ENCODE measurements at places on chromosomes 2 and 18.

DNA sequence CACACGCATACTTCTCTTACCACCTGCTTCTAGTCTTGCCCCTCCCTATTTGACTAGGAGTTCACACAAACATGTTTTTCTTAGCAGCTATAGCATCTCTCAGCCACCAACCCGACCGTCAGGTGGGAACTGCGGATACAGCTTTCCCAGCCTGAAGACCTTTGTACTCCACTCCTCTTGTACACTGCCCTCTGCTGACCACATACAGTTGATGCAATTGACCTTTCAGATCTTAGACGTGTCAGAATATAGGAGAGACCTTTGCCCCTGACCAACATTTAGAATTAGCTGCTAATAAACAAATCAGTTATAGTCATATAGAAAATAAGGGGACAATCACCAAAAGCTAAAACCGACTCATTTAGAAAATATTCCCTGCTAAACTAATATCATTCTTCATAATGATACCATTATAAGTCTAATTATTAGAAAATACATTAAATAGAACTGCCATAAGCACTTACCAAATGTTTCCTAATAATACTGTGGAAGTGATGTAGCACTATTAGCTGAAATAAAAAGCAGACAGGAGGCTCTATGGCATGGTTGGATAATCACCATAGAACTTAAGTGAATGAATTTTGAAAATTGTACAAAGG, 208.4 kb downstream of the RAD51AP2 start:
- DNase-seq, result peak; percentile 49

DNA sequence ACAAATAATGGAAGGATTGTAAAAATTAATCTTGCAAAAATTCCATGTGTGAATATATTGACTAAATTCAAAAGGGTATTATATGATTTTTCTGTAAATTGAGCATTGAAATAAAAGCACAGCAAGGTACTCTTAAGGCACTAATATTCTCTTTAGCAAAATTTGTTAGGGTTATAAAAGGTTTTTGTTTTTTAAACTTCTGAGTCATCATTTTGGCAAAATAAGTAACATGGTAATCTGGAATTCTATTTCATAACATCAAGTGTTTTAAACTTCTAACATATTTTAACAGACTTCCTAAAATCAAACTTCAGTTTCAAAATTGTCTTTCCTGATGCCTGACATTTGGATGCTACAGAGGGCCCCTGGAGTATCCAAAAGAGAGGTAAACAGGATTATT, 12.5 kb upstream of the INPP4A start:
- DNase-seq, result no peak

- no peak for DNase-seq
These were observed 18.1 kb upstream of the ZNF407 start for GRCh38 chr18:74579496-74580065.

DNA sequence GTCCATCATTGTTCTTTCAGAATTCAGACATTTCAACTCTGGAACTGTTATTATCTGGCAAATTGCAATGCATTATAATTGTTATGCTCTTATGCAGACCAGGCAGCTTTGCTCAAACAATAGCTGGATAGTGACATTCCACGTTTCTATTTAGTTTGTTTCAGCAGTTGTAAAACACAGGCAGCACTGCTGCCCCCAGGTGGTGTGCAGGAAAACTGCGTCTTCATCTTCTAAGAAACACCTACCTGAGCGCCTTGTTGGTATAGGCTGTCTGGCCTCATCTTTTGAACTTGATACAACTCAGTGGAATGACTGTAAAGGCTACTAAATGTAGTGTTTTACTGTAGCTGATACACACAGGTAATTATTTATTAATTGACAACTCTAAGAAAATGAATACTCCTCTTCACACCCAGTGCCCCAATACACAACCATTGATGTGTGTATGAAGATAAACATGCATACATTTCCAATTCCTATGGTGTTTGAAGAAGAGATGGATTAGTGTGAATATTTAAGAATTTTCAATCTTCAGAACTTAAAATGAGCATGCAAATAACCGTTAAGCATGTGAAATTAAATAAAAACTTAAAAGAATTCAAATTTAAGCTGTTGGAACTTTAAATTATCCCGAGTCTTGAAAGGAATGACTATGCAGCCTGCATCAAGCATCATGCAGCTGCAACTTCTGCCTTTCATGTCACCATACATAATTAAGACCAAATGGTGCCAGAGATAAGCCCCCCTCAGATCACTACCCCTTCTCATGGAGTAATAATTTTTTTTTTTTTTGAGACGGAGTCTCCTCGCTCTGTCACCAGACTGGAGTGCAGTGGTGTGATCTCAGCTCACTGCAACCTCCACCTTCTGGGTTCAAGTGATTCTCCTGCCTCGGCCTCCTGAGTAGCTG, 85.6 kb downstream of the CD8B2 start:
- no peak for DNase-seq

GRCh38 chr2:189614585-189614984, 34.0 kb upstream of the SLC40A1 start:
- no peak for DNase-seq

GRCh38 chr2:223989206-223989855, 32.1 kb downstream of the MRPL44 start:
- DNase-seq, result peak; percentile 42

DNA sequence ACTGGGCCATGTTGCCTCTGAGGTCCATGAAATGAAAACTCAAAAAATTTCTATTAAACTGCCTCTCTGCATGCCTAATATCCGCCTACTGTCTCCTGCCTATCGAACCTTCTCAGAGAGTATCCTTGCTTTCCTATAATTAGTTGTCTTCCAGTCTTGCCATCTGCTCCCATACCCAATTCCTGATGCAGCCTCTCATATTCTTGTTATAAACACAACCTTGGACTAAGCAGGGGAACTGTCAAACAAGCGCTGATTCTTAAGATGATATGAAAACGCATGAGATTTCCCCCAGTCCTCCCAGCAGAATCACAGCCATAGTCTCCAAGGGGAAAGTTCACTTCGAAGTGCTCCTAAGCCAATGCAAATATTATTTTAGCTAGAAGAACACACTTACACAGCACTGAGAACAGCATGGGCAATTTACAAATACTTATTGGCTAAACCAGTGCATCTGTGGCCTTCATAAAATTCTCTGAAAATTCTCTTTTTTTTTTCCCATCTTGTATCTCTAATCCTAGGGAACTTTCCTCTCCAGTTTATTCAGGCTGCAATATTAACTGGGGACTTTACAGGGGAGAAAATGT, 471.6 kb downstream of the MBD2 start:
- no peak for DNase-seq

DNA sequence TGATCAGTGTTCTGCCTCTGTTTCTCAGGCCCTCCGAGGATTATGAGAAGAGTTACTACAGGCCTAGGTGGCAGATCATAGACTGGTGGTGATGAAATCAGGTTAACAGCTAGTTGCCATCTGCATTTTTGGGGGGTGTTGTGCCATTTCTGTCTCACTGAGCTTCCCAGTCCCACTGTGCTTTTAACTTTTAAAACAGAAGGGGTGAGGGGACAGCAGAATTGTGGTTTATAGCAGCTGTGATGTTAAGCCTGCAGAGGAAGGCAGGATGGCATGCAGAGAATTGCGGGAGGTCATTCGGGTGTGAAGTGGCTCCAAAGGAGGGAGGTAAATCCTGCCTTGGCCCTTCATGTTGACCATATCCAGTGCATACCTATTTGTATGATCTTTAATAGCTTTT, 5.0 kb downstream of the CAB39 start:
- DNase-seq, result no peak

DNA sequence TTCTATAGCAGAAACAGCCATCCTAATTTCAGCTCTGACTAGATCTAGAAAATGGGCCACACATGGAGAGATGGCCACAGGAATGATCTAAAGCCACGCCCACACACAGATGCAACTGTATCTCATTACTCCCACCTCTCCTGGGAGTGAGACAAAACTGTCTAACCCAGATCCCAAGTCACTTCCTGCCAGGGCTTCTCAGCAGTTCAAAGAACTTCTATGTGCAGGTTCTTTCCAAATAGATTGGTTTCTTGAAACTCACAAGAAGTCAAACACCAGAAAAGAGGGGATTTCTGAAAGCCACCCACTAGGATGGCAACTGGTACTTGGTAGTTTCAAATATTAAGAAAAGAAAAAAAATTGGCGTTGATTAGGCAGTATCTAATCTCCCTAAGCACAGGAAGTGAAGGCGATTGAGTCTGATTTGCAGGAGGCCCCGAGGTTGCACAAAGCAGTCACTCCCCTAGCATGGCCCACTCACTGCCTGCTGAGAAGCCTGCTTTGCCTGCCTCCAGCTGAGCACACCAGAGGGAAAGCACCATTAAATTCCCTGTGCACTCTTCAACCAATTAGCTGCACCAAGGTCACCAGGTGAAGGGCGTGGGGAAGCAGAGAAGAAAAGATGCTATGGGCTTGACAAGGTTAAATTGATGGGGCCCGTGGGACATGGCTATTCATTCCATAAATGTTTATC, 51.1 kb downstream of the PAPOLG start:
- no peak for DNase-seq

DNA sequence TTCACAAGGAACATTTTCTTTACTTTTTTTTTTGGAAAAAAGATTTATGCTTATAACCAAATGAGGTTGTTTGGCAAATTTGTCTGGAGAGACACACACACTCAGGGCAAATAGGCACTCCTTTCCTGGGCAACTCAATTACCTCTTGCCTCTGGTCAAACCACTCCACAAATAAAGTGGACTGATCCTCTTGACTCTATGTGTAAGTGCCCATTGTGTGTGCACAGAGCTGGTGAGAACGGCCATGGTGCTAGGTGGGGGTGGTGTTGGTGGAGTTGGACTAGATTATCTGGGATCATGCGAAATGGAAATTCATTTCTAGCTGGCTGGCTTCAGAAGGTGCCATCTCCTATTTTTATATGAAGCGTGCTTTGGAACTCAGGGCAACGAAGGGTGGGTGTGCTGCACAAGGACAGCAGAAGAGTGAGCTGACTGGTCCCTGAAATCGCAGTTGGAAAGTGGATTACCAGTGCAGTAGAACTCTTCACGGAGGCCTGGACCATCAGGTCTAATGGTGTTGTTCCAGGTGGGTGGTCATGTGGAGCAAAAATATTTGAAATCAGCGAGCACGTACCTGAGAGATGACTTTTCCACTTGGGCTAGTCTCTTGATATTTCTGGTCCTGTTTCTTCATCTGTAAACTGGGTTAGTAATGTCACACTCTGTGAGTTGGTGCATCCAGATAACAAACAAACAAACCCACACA, 149.9 kb downstream of the RPIA start:
- DNase-seq, result no peak

GRCh38 chr18:39480494-39481195, 1915.0 kb upstream of the CELF4 start:
- DNase-seq, result no peak

DNA sequence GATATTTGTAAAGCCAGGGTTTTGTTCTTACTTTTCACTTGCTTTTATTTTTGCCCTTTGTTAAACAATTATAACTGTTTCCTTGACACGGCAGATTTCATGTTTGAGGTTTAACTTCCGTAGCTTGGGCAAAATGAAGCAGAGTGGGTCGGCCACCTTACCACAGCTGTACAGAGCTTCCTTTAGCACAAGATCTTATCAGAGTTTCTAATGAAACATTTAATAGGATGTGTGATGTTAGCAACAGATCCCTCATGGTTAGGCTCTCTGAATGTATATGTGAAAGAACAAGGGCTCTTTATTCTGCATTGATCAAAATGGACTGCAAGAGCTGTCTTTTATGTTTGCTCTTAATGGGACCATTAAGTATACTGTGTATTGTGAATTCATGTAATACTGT, 22.3 kb downstream of the RNF125 start:
- no peak for DNase-seq

DNA sequence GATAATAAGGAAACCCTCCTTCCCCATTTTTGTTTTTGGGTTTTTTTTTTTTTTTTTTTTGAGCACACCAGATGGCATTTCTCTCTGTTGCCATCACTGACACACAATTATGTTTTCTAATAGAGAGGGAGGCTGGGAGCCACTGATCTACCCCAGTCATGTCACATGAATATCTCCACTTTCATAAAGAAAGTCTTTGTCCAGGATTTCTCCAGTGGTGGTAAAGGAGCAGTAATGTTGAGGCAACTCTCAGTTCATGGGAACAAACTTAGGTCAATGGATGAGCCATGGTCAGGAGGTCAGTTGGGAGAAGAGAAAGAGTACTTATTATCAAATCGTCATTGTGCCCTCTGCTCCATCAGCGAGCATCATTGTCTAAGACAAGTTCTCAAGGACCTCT, 603.7 kb downstream of the ARHGAP15 start:
- DNase-seq, result no peak

DNA sequence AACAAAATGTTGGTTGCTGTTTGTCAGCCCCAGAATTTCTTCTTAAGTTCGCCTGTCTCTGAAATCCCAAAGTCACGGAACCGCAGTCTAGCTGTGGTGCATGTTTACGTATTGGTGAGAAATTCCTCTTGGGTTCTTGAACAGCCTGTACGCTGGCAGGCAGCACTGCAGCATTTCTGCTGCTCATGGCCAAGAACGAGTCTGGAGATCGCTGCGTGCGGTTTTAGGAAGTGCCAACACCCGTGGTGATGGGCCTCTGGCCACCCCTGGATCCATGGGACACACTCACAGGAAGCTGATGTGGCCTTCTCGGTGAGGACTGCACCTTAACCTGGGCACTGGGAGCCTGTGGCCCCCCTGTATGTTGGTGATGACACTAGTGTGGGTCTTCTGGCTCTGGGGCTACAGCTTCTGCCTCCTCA, 23.7 kb downstream of the ASB1 start:
- no peak for DNase-seq

DNA sequence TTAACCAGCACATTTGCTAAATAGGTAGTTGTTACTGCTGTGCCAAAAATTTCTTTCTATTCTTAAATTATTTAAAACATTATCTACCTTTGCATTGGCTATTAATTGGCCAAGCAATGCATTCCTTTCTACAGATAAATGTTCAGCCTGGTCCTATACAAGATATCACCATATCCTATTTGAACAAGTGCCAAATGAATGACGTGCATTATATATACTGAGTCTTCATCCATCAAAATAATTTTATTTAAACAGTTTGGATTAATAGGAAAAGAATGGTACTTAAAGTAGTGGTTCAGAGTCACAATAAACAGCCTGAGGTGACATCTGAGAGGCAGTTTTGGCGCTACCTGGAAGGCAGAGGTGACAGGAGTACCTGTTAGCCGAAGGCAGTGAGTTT, 230.1 kb upstream of the EPAS1 start:
- DNase-seq, result no peak

DNA sequence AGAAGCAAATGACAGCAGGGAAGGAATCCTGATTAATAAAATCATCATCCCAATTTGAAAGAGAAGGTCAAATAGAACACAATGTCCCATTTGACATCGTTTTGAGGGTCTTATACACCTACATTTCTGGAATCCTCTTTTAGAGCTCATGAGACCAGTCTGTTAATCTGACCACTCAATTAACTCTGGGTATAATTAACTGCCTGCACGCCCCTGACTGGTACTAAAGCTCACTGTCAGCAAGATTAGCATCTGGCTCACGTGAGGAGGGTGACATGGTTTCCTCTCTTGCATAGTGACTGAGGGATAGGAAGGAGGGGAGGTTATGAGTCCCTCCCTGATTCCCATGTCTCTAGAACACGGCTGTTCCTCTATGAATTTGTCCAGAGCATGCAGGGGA, 124.3 kb downstream of the ICOS start:
- DNase-seq, result no peak

GRCh38 chr2:74481961-74482800, 617 bp downstream of the CCDC142 start:
- DNase-seq, result no peak

GRCh38 chr2:96103187-96103601, 13.2 kb downstream of the ADRA2B start:
- no peak for DNase-seq
